ENCODE measurements at places on chromosomes 11 and 22.

- ATAC-seq = no peak
These were observed 631.4 kb upstream of the KIRREL3 start for GRCh38 chr11:127631974-127632373.

- no peak for ATAC-seq
These were observed 7.3 kb upstream of the ADAMTS8 start for GRCh38 chr11:130435671-130436070.

DNA sequence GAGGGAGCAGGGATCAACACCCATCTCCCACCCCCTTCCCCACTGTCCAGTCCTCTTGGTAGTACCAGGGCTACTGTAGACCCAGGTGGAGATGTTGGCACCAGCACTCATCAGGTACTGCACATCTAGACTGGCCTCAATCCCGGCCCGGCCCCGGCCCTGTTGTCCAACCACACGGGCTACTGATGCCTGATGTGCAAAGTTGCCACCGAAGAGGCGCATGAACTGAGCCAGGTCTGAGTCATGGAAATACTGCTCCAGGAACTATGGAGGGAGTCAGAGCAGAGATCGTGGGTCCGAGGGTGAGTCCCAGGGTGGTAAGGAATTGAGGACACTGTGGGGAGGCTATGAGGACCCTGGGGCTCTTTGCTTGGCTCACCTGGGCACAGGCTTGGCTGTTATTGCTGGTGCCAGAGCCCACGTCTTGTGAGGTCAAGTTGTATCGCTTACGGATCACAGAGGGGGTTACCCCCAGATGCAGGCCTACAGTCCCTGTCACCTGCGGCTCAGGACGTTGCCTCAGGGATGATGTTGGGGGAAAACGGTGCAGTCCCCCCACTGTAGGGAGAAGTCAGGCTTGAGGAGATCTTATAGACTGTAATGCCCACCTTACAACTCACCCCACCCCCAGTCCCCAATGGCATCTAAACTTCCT, 2.5 kb downstream of the TPP1 start:
- ATAC-seq = no peak

DNA sequence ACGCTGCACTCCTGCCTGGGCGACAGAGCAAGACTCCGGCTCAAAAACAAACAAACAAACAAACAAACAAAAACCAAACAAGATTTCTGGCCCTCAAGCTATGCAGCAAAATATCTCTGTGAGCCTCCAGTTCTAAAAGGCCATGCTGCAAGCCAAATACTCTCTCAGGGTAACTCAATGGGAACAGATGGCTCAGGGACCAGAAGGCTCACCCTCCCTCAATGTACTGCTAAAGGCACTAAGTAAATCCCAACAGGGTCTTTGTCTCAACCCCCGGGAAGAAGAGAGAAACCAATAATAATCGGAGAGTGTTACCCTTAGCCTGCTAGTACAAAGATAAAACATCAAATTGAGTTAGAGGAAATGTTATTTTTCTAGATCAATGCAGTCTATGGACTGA, 119.7 kb upstream of the ZC3H12C start:
- no peak for ATAC-seq

All from stimulated activated memory B cell treated with anti-CD40 and anti-IgM and Interleukin-4, amounts not matched to agents 10 μg/mL and 1 μg/mL and 100 μg/mL, for 72 hours (primary cell).